ENCODE measurements at places on chromosomes 6 and 20.

DNA sequence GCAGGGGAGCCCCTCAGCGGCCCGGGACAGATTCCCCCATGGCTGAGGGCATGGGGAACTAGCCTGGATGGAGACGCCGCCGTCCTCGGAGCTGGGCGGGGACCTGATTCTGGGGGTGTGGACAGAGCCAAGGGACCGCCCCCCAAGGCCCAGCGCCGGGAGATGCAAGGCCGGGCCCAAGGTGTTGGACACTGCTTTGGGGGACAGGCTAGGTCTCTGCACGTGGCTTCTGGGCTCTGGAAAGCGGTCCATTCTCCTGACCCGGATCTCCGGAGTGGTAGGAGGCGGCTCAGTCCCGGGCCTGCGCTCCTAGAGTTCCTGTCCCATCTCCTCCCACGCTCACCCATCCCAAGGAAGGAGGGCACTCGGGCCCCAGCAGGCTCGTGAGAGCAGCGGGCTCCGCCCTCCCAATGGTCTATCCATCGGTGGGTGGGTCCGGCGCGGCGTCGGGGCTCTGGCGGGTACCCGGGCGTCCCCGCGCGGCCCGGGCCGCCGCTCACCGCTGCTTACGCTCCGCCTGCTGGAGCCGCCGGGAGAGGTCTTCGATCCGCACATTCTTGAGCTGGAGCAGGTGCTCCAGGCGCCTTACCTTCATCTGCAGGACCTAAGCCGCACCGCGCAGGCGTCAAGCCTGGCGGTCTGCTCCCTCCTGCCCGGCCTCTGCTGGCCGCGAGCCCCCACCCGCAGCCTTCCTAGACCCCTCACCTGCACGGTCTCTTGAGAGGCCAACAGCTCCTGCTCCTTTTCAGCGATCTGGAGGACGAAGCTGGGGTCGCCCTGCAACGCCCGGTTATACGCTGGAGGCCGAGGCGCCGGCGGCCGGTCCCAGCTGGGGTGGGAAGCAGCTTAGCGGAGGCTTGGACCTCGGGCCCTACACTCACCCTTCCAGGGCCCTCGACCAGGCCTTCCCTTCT lies 3.3 kb downstream of the SPEF1 start:
- peak; percentile 53 for DNase-seq

GRCh38 chr20:4829514-4830215 lies 108.0 kb downstream of the PRND start:
- no peak for DNase-seq

DNA sequence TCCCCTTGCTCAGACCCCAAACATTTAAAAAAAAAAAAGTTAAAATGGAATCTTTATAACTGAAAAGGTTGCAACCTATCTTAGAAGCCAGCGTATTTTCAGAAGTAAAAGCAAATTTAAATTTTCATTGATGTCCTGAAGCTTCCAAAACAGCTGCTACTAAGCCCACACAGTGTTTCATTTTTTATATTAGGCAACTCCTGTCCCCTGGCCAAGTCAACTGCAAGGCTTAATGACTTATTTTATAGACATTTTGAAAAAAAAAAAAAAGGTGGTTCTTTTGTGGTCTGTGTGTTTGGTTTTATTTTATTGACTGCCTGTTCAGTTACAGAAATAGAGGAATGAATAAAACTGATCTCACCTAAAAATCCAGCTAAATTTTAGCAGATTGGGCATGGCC lies 13.0 kb downstream of the CFAP61 start:
- DNase-seq, result no peak

GRCh38 chr6:156916130-156916801 lies 139.1 kb downstream of the ARID1B start:
- no peak for DNase-seq

- DNase-seq, result peak; percentile 20
These were observed 50.7 kb upstream of the BHLHE23 start for GRCh38 chr20:63057171-63058117.

DNA sequence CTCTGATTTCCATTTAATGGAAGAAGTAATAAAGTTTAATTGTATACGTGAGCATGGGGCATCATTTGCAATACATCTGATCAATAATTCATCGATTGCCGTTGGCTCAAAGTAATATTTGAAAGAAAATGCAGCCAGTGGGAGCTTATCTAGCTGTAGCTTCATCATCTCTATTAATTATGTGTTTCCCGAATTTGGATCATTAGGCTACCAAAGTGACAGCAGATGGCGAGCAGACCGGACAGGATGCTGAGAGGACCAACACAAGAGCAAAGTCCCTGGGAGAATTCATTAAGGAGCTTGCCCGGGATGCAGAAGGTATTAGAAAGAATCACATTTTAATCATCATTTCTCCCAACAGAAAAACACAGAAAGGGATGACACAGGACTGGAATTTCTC lies 327.1 kb downstream of the ARHGAP18 start:
- DNase-seq, result no peak

DNA sequence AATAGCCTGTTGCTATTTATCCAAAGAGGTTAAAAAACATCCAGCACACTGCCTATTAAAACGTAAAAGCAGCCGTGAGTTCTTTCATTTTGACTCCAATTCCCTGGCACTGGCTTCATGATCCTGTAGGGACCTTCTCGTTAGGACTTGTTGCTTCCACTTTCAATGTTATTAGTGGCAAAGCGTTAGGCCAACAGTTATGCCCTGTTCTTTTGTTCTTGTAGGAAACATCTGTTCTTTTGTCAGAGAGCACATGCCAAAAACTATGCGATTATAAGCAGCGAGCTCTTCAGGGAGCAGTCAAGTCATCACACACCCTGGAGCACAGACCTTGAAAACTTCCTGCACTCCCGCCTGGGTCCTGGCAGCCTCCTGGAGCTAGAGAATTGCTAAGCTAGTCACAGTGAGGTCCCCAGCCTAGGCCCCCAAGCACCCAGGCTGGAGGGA lies 609.5 kb upstream of the ARID1B start:
- peak; percentile 15 for DNase-seq

DNA sequence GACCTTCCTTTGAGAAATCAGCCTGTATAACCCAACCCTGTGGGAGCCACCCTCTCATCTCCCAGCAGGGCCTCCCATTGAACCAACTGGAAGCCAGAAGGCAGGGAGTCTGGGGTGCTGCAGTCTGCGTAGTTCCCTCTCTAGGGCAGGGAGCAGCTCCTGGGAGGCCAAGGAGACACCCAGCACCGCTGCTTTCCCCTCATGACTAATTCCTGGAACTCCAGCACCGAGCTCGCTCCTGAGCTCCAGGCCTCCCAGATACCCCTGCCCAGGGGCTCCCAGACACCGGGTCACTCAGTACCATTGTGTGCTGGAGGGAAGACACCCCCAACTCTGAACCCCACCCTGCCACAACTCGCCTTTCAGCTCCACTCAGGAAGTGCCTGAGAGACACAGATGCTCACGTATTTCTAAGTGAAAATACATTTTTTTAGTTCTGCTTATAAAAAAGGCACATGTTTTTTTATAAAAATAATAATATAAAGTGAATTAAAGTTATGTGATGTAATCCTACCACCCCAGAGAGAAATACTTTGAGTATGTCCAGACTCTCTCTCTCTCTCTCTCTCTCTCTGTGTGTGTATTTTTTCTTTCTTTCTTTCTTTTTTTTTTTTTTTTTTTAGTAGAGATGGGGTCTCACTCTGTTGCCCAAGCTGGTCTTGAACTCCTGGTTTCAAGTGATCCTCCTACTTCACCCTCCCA lies 17.5 kb downstream of the PIM1 start:
- DNase-seq, result no peak

GRCh38 chr6:152859225-152859624 lies 108.6 kb downstream of the VIP start:
- no peak for DNase-seq

DNA sequence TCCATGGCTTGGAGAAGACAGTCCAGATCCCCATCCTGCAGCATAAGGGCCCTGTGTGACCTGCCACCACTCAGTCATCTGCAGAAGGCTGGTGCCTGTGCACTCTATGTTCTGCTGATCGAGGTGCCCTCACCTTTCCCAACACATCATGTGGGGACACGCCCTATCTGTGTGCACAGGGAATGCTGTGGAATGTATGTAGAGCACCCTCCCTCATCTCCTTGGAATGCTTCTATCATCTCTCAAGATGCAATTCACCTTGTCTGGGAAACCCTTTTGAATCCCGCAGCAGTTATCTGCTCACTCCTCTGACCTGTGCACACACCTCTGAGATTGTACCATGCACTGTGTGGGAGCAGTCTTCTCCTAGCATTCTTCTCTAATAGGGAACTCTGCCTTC lies 207.2 kb upstream of the SSTR4 start:
- no peak for DNase-seq

GRCh38 chr6:40791004-40791403 lies 203.8 kb upstream of the LRFN2 start:
- DNase-seq, result no peak

- DNase-seq, result peak; percentile 48
These were observed 18.6 kb downstream of the TAB2 start for GRCh38 chr6:149335924-149336608.

GRCh38 chr6:118260833-118261232 lies 287.3 kb upstream of the PLN start:
- no peak for DNase-seq

- peak; percentile 74 for DNase-seq
These were observed 59.8 kb downstream of the NEDD9 start for GRCh38 chr6:11172501-11173327.

GRCh38 chr6:165940366-165940765 lies 227.3 kb downstream of the TBXT start:
- no peak for DNase-seq

DNA sequence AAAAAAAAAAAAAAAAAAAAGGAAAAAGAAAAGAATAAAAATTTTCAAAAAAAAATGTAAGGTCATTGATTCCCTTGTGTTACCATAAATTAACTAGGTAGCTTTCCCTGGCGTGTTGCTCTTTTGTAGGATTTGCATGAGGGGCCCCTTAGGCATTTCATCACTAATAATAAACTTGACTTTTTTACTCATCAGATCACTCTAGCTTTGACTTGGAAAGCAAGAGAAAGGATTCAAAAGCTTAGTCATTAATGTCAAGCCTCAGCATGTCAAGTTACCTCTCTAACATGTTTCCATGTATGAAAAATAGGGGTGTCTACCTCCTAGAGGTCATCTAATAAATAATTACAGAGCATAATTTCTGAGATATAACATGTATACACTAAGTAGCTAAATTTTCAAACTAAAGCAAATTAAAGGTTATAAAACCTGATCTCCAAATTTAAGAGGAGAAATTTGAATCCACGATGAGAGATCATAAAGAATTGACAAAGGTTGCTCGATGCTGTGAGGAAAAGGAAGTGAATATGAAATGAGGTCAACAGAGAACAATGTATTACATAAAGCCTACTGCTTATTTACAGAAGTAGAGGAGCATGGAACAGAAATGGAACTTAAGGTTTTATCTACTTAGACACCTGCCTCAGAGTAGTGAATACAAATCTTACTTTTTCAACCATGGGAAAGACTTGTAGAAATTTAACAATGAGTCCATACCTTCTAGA lies 86.8 kb downstream of the ARHGAP18 start:
- no peak for DNase-seq

DNA sequence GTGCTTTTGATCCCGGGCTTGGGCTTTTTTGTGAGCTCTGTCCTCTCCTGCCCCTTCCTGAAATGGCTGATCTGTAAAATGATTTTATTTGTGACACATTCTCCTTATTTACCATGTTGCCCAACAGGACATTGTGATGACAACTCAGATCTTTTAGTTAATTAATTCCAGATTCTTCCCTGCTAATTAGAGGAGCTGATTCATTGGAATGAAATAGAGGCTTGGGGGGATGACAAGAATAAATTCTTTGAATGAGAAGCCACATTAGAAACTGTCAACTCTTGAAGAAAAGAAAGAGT lies 26.1 kb upstream of the GABRR1 start:
- DNase-seq, result no peak

DNA sequence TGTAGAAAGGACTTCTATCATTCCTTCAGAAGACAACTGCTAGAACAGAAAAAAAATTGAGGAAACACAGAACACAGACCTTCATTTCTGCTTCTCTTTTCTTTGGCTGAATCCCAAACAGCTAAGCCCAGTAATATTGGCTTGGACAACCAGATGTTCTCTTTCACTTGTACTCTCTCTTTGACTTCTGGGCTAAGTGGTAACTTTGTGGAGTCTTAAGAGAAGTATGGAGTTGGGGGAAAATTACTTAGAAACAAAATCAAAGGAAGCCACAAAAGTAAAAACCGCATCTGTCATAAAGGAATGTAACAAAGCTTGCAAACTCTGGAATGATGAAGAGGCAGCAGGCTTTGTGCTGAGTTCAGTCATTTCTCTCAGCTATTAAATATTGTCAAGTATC lies 587.5 kb downstream of the CBLN4 start:
- peak; percentile 4 for DNase-seq

GRCh38 chr6:127918506-127919427 lies 17.9 kb upstream of the THEMIS start:
- DNase-seq, result no peak
